ENCODE measurements at places on chromosomes 11 and 22.
A peak's percentile ranks its signal among the peaks of the same experiment; 100 is the strongest.

DNA sequence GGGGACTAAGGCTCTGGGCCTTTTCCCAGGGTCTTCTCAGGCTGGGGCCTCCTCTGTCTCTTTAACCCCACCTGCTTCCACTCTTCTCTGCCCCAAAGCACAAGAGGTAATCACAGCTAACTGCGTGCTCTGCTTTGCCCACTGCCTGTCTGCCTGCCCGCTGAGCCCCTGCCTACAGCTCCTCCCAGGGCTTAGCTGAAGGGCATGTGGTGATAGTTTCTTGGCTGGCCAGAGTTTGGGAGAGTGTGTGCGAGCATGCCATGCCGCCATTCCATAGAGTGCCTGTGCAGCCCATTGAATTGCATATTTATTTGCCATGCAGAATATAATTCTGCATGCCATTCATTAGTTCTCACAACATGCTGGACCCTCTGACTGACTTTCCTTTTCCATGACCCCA, 32.5 kb downstream of the PHLDB1 start:
- DNase-seq = no peak

- no peak for DNase-seq
Measured at GRCh38 chr11:72314600-72315392, 70.8 kb upstream of the PHOX2A start.

DNA sequence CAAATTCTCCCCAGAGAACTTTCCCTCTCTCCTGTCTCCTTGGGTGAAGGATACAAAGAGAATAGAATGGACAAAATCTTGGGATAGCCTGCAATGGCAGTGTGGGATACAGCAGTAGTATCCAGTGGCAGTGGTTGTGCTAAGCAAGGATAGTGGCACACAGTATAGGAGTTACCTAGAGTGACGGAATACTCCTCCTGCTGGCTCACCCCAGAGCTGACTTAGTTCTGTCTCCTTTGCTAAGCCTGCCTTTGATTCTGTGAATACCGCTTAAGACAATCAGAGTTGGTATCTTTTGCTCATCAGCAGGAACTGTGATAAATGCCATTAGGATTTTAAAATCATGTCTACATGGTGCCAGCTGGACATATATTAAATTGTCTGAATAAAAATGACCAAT, 404.3 kb downstream of the JRKL start:
- no peak for DNase-seq

GRCh38 chr11:61162092-61162941, 1.1 kb upstream of the VPS37C start:
- DNase-seq = peak; percentile 40

GRCh38 chr11:86162239-86162638, 82.3 kb upstream of the EED start:
- DNase-seq = no peak

- no peak for DNase-seq
Measured at GRCh38 chr11:111665777-111666176, 63.5 kb downstream of the SIK2 start.

DNA sequence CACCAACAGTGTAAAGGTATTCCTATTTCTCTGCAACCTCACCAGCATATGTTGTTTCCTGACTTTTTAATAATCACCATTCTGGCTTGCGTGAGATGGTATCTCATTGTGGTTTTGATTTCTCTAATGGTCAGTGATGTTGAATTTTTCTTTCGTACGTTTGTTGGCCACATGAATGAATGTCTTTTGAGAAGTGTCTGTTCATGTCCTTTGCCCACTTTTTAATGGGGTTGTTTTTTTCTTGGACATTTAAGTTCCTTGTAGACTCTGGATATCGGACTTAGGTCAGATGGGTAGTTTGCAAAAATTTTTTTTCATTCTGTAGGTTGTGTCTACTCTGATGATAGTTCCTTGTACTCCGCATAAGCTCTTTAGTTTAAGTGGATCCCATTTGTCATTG, 22.8 kb downstream of the USP35 start:
- no peak for DNase-seq

DNA sequence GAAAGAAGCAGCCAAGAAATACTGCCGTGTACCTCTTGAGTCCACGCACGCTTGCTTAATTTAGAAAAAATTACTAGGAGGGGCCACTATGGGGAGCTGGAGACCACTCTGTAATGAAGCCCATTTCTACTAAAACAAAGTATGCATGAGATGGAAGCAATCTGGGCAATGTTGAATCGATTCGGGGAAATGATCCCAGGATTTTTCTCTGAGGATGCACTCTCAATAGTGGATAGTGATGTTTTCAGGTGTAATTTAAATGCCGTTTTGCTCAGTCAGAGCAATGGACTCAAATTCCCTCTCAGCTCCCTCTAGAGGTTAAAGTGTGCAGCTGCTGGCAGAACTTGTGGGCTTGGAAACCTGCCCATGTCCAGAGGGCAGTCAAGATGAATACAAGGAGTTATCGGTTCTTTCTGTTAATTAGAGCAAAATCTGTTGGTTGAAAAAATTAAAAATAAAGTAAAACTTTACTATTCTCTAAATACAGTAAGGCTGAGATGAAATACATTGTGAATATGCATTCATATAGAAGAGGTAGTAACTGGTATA, 64.1 kb downstream of the ME3 start:
- peak; percentile 15 for DNase-seq

DNA sequence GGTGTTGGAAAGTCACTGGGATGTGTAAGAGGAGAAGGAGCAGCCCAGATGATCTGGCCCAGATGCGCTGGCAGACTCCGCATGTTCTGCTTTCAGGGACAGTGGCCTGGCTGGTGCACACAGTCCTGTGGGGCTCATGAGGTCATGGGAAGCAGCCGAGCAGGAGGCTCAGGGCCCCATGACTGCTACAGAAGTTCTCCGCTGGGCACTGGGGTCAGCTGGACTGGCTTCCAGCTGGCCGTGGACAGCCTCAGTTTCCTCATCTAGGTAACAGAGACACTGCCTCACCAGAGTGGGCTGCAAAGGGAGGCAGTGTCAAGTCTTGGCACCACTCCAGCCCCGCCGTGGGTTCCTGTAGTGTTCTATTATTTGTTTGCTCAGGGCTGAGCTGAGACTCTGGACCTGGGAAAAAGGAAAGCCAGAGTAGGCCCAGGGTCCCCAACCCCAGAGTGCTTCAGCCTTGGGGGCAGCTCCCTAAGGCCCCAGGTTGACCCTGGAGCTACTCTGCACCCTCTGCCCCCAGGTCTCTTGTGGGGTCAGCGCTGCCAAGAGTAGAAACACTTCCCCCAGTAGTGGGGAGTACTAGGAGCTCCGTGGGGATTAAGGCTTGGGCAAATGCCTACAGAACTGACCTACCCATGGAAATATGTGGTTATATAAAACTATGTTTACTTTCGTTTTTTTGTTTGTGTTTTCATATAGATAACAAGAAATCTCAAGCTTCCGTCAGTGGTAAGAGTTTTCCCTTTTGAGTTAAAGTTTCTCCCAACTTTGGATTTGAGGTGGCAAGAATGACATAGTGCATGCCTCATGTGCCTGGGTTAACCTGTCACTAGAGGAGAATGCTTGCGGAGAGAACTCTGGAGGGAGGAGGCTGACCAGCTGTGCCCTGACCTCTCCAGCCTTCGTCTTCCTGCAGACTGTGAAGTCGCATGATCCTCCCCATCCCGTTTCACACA, 45.3 kb downstream of the MED15 start:
- DNase-seq = no peak

GRCh38 chr11:62443390-62444235, 24.8 kb downstream of the SCGB1A1 start:
- DNase-seq = no peak

DNA sequence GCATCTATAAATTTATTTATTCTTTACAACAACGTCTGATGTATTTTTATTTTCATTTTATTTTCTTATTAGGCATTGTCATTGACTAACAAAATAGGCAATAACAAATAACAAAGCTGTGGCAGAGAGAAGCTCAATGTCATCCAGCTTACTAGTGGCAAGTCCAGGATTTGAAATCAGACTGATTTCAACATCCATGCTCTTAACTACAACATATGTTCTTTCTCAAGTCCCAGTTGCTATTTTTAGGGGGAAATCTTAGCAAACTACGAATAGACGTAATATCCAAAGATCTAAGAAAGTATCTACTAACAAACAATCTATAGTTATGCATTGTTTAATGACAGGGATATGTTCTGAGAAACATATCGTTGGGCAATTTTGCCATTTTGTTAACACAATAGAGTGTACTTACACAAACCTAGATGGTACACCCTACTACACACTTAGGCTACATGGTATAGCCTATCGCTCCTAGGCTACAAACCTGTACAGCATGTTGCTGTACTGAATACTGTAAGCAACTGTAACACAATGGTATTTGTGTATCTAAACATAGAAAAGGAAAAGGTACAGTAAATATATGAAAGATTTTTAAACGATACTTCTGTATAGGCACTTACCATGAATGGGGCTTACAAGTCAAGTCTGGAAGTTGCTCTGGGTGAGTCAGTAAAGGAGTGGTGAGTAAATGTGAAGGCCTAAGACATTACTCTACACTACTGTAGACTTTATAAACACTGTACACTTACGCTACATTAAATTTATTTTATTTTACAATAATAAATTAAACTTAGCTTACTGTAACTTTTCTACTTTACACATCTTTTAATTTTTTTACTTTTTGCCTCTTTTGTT, 151.3 kb downstream of the DLG2 start:
- DNase-seq = no peak

DNA sequence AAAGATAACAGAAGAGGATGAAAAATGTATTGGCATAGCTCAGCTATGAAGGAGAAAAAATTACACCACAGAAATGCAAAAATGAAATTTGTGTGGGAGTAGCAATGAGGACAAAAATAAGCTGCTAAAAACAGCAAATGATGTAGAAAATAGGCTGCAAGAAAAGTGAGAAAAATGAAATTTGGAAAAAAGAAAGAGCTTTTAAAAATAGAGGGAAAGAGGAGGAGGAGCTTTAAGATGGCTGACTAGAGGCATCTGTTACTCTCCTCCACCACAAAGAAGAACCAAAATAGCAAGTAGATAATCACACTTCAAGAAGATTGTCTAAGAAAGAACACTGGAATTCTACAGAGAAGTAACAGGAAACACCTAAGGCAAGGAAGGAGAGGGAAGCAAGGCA, 23.7 kb upstream of the OR5AN1 start:
- DNase-seq = no peak

DNA sequence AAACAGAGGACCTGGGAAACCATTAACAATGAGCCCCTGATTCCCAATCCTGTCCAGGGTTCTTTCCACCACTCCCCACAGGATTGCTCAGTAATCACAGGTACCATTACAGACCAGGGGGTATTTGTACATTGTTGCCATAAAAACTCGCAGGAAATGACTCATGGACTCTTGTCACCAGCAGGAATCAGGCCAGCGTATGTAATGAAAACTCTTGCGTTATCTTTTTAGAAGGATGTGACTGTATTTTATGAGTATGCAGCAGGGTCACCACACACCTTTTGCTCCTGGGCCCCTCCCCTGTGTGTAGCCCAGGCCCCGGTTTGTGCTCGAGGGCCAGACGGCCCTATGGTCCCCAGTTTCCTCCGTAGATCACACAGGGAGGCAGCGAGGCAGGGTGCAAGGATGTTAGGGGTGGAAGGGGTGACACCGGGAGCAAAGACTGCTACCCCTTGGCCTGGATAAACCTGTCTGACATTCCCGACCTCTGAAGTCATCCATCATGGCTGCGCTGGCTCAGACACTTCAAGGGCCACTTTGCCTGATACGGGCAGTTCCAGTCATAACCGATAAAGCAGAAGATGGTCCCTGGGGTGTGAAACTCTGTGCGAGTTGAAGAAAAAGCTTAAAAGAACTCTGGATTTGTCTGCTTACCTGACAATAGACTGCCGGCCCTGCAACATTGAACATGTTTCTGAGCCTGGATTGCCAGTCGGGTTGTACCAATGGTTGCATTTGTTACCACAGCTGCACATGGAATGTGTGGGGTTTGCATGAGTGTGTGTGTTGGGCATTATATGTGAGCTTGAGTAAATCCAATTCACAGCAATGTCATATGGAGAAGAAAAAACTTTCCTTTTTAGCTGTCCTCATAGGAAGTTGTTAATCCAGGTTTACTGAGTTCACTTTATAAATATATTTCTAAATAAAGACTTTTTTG, 56.9 kb downstream of the MICAL2 start:
- peak; percentile 30 for DNase-seq
